Activated T-helper 1 cell treated with anti-CD3 and anti-CD28 coated beads, Interleukin-2, amount 50 U/mL, for 16 hours (primary cell): ENCODE measurements at places on chromosomes 13 and 19.

- DNase-seq: no peak
Observed at GRCh38 chr13:110636053-110636475, 20.7 kb downstream of the NAXD start.

DNA sequence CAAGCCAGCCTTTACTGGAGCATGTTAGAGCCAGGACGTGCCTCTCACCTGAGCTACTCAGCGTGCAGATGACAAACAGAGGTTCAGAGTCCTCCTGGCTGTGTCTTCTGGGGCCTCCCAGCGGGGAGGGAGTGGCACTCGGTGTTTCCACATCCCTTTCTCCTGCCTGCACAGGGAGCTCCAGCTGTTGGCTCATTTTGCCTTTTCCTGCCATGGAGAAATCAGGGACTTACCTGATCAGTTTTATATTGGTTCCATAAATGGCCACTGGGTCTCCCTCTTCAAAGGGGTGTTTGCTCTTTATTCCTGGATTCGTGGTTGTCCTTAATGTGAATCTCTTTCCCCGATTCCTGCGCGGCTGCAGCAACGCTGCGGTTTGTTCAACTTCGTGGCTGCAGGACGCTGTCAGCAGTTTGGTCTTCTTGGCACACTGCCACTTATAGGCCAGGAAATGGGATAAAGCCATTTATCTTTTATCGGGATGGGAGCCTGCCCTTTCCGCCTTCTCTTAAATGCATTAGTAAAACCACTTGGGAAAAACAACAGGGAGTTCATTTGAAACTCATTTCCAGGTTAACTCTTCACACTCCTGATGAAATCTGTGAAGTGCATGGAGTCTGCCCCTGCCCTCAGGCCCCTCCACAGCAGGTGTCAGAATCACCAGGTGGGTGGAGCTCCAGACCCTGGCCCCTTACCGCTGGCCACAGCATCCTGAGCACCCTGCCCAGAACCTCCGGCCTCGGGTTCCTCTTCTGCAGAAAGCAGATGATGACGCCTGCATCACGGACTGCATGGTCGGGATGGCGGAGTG lies 39.8 kb upstream of the MCF2L start:
- DNase-seq: no peak

DNA sequence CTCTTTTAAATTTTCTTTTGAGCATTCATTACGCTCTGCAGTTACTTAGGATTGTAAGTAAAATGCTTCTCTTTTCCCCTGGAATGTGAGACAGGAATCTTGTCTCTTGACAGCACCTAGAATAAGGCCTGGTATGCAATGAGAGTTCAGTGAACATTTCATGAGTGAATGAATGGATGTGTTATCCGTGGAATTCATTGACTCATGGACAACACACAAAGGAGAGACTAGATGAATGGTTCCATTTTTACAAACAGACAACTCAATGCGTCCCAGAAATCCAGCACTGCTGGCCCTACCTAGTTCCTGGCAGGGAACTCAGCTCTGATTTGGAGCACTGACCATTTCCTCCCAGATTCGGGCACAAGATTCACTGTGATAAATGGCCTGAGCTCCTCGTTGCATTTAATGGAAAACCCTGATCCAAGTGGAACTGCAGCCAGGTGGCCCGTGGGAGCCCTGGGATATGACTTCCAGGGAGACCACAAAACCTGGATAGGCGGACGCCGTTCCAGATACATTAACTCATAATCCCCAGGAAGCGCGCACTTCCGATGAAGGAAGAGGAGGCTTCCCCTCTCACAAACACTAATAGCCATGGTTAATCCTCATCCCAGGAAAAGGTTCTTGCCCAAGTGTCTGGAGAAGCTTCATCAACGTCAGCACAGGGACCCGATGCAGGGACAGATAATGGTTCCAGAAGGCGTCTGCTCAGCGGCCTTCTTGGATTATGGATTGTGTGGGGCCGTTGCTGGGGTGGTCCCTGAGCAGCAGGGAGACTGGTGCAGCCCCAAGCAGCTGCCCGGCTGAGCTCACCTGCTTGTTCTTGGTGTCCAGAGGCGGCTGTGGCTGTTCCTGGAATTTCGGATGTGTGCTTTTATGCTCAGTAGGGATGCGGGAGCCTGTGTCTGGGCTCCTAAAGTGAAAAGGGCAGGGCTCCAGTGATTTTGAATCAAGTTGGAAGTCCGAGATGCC lies 211.1 kb upstream of the TSHZ3 start:
- DNase-seq: no peak

DNA sequence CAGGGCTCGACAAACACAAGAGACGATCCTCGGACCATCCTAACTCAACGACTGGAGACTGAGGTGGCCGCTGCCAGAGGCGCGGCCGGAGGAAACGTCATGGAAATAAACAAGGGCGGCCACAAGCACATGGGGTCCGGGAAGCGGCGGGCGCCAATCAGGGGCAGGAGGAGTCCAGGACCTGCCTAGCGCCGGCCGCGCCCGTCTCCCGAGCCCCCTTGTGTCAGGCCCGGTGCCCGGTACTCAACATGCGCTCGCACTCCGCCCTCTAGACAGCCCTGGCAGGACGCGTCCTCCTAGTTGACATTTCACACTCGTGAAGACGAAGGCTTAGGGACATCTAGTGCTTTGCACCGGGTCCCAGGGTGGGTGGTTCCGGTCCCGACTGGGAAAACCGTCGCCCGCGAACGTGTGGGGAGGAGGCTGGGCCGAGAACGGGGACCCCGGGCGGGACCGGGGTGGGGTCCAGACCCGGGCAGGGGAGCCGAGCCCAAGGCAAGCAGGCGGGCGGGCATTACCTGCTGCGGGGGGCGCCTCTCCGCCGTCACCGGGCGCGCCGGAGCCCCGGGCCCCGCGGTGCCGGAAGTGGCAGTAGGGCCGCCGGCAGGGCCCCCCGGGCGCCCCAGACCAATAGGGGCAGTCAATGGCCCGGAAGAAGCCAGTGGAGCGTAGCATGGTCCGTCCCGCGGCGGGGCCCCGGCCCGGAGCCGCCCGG lies 442 bp downstream of the REXO1 start:
- DNase-seq: no peak

DNA sequence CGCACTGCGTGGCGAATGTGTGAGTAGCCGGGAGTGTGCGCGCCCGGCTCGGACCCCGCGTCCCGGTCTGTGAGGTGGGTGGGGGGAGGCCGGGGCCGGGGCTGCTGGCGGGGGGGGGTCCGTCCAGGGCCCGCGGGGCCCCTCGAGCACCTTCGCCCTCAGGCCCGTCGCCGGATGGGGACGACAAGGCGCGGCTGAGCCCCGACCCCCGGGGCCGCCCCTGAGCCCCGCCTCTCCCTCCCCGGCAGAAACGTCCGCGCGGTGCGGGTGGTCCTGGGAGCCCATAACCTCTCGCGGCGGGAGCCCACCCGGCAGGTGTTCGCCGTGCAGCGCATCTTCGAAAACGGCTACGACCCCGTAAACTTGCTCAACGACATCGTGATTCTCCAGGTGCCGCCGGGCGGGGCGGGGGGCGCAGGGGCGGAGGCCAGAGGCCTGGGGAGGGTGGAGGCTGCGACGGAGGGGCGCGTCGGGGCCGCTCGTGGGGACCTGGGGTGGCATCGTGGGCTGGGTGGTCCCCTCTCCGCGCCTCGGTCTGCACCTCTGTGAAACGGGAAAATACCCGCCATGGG lies 997 bp downstream of the ELANE start:
- no peak for DNase-seq

GRCh38 chr13:102830646-102831045 lies 15.2 kb upstream of the ERCC5 start:
- no peak for DNase-seq

GRCh38 chr19:21134934-21135366 lies 6.9 kb upstream of the ZNF431 start:
- no peak for DNase-seq

DNA sequence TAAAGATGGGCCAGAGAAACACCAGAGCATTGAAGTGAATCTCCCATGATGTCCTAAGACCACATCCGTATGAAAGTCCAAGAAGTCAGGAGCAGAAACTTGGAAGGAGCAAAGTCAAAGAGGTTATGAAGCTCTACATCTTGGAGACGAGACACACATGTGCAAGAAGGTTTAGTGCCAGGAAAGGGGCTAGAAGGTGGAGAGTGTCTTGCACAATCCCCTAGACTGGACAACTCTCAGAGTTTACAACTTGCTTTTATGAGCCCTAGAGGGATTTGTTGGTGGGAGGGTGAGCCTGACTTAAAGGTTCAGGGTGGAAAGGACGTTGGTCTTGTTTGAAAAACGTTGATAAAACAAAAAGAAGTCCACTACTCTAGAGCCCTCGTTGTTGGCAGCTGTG lies 150.6 kb downstream of the GPC6 start:
- DNase-seq: no peak

GRCh38 chr19:20422216-20423205 lies 143.1 kb downstream of the ZNF737 start:
- DNase-seq: no peak

GRCh38 chr13:36450534-36450933 lies 18.2 kb downstream of the CCNA1 start:
- no peak for DNase-seq

DNA sequence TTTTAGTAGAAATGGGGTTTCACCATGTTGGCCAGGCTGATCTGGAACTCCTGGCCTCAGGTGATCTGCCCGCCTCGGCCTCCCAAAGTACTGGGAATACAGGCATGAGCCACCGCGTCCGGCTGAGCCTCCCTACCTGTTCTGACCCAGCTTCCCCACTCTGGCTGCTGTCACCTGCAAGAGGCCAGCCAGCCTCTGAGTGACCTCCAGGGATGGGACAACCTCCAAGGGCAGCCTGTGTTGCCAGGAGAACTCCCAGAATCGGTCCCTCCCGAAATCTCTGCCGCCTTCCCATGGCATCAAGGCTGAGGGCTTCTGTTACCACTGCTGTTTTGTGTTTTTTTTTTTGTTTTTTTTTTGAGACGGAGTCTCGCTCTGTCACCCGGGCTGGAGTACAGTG lies 11.3 kb downstream of the CERS4 start:
- DNase-seq: no peak

GRCh38 chr19:4970558-4971423 lies 1.9 kb downstream of the KDM4B start:
- DNase-seq: no peak

DNA sequence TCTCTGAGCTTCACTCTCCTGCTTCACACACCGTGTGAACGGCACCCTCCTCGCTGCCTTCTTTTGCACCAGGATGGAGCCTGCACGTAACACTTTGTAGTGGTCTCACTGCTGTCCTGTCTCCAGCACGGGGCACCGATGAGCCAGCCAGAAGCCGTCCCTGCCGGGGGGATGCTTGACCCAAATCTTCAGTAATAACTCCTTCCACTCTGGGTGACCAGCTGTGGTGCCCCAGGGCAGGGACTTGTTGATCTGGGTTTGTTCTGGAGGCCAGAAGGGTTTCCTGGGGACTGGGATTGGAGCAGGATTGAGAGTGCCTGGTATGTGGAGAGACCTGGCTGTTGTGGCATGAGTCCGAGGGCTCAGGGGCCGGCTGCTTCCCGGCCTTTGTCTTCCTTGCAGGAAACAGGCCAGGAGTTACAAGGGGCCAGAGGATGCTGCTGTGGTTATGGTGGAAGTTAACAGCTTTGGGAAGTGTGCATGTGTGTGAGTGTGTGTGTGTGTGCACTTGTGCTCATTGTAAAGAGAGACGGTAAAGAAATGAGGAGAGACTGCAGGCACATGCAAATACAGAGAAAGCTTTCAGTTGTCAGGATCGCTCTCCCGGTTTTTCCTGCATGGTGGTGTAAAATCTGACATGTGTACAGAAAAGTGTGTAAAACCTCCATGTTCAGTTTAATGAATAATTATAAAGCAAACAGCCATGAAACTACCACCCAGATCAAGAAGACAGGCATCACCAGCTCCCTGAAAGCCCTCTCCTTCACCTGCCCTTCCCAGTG lies 18.9 kb downstream of the PAK4 start:
- DNase-seq: no peak

GRCh38 chr13:111153977-111154332 lies 38.8 kb downstream of the ARHGEF7 start:
- DNase-seq: peak; percentile 35

- no peak for DNase-seq
Observed at GRCh38 chr13:71291842-71292146, 575.2 kb downstream of the DACH1 start.

- DNase-seq: no peak
Observed at GRCh38 chr13:97057176-97057575, 62.9 kb upstream of the OXGR1 start.

- DNase-seq: peak; percentile 29
Observed at GRCh38 chr13:24271601-24272451, 37.6 kb upstream of the C1QTNF9 start.

- no peak for DNase-seq
Observed at GRCh38 chr19:2560369-2560768, 84.4 kb downstream of the GADD45B start.

DNA sequence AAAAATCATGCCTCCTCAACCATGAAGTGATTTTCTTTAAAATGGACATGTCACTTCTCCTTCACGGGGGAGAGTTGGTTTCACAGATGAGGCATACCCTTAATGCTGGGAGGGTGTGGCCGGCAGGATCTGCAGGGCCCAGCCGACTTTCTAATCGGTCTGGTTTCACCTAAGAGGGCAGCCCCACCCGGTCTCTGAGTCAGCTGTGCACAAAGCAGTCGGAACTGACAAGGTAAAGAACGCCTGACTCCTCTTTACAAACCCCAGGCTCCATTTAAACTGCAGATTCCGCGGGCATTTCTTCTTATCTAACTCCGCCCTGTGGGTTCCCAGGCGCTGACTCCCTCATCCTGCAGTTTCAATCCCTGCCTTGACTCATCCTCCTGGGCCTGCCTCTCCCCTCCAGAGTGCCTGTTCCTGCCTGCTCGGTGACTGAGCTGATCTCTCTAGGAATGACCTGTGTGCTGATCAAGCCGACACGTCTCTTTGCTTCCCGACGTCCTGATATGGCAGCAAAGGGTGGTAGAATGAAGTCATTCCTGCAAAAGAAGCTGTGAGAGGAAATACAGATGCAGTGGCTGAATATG lies 63.4 kb downstream of the EFNB2 start:
- DNase-seq: no peak

- DNase-seq: no peak
Observed at GRCh38 chr13:73372666-73373627, 314.1 kb downstream of the KLF5 start.
